Hepatocyte (in vitro differentiated cells): ENCODE measurements at places on chromosomes 2 and 18.
A peak's percentile ranks its signal among the peaks of the same experiment; 100 is the strongest.

- peak; percentile 83 for DNase-seq
Measured at GRCh38 chr18:63366213-63367052, 573 bp downstream of the KDSR start.

DNA sequence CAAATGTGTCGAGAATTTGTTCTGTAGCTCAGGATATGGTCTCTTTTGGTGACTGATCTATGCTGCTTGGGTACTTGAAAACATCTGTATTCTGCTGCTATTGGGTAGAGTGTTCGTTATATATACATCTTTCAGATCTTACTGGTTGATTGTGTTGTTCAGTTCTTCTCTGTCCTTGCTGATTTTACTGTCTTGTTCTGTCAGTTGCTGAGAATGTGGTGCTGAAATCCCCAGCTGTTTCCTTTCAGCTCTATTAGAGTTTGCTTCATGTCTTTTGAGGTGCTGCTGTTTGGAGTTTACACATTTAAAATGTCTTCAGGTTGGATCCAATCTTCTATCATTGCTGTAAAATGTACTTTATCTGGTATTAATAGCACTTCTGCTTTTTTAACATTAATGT lies 12.9 kb downstream of the BCL2L11 start:
- no peak for DNase-seq

GRCh38 chr18:10231220-10231619 lies 223.2 kb upstream of the APCDD1 start:
- no peak for DNase-seq

DNA sequence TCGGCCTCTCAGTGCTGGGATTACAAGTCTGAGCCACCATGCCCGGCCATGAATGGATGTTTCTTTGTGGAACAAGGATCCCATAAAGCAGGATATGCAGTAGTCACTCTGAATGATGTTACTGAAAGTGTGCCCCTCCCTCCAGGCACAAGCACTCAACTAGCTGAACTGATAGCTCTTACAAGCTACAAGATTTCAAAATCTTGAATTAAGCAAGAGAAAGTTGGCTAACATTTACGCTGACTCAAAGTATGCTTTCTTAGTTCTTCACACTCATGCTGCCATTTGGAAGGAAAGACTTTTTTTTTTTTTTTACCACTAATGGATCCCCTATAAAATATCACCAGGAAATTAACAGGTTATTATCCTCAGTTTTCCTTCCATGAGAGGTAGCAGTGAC lies 549.0 kb upstream of the PKDCC start:
- DNase-seq, result no peak

- no peak for DNase-seq
Measured at GRCh38 chr2:45005261-45006002, 3.8 kb downstream of the SIX2 start.

DNA sequence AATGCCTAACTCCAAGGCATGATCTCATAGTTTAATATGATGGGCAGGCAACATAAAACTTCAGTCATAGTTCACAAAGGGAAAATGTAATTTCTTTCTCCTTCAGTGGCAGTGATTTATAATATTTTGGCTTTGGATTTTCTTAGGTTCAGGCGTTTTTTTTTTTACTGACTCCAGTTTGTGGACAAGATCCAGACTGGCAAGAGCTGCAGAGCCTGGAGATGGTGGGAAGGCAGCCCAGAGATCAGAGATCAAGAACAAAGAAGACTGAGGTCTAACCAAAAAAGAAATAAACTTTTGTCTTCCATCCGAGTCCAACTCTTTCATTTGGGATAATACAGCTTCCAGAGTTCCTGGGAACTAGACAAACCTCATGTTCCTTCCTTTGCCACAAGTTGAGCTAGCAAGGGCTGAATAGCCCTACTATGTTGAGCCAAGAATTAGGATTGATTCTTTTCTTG lies 215.3 kb upstream of the SETBP1 start:
- no peak for DNase-seq

- DNase-seq, result no peak
Measured at GRCh38 chr18:44508474-44508873, 172.2 kb upstream of the SETBP1 start.

GRCh38 chr2:63950414-63950813 lies 68.8 kb downstream of the VPS54 start:
- DNase-seq, result no peak

DNA sequence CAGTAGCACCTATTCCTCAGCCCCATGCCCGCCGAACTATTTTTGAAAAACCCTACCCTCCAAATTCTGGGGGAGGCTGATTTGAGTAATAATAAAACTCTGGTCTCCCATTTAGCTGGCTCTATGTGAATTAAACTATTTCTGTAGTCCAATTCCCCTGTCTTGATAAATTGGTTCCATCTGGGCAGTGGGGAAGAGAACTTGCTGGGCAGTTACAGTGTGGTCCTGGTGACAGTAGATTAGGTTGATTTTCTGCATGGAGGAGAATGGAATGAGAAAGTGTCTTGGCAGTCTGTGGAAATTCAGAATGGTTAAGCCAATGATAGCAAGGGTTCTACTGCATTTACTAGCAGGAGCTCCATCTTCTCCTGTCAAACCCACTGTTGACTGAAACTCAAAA lies 95.0 kb downstream of the SPP2 start:
- no peak for DNase-seq

GRCh38 chr2:120430501-120430830 lies 84.5 kb downstream of the INHBB start:
- DNase-seq, result no peak

DNA sequence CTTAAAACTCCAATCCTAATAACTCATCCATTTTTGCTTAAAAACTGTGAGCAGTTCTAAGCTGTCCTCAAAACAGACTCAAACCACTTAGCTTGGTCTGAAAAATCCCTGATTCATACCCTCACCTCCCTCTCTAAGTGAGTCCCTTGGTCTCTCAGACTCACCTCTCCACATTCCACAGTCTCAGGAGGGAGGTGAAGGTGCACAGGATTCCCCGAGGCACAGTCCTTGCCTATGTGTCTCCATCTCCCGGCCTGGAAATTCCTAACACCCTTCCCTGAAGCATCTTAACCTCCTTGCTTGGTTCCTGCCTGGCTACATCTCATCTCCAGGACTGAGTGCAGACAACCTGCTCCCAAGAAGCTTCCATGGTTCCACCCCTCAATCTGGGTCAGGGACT lies 45.0 kb downstream of the CYRIA start:
- no peak for DNase-seq

GRCh38 chr2:176743671-176744070 lies 468.9 kb upstream of the HNRNPA3 start:
- no peak for DNase-seq

DNA sequence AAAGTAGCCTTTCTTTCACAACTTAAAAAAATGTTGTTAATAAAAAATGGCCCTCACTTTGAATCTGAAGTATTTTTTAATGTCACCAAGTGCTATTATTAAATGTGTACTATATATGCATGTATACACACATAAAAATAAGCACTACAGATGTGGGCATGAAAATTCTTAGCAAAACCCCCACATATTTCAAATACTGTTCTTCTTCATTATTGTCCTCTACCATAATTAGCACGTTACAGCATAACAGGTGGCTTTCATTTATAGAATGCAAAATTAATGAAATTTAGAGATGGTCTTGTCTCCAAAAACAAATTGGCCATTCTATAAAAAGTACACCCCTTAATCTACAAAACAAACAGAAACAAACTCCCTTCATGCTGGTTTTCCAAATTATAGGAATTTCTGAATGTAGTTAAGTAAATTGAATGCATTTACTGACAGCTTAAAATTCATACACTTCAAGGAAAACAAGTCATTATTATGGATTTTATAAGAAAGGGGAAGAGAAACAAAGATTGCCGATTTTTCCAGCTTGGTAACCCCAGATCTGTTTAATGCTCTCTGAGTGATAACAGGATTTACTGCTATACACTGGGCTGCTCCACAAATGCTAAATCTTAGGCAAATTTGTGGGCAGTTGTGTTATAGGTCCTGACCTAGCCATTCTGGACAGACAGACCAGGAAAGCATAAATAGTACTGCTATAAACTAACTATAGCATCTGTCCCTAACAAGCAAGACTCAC lies 67.2 kb downstream of the SPRED2 start:
- DNase-seq, result no peak

GRCh38 chr18:8439055-8439454 lies 170.2 kb upstream of the RAB12 start:
- DNase-seq, result no peak

DNA sequence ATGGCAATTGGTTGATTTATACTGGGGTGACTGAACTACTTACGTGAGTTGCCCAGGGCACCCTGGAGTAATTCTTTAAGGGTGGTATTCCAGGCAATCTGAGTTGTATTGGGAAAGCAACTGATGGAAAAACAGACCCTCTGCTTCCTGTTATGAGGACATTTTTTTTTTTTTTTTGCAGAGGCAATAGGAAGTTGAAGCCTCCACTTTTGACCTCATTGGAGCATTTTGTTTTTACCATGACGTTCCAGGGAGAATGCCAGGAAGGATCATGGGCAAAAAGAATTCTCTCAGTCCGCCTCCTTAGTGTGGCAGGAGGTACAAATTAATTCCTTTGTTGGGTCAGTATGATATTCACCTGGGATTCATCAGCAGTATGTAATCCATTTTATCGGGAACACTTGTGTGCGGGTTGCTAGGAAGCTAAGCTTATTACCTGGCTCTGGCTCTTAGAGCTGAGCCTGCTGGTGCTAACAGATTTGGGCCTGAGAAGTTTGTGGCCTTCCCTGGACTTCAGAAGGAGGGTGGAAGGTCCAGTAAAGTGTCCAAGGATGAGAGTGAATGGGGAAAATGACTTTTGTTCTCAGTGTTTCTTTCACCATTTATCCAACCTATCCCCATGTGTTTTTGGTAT lies 272.9 kb upstream of the EPAS1 start:
- no peak for DNase-seq
